Dermis blood vessel endothelial cell (primary cell): ENCODE measurements at places on chromosomes 11 and 22. TPM values are rescaled to one million over a fixed set of nuclear protein-coding genes. Genes with fewer than 3 reads are reported as not detected.
A peak's percentile ranks its signal among the peaks of the same experiment; 100 is the strongest.

The MAJIN gene
- 0.17 TPM in 1 of 2 replicates, not detected in the other for total RNA-seq

The PAAF1 gene
- 8.2 and 10.6 TPM in 2 replicates for total RNA-seq

The OR51B5 gene
- total RNA-seq, result not detected in 2 replicates

The HTR3A gene
- total RNA-seq, result not detected in 2 replicates

The AP5B1 gene
- 11.6 and 13.8 TPM in 2 replicates for total RNA-seq

The SCGB1C1 gene
- total RNA-seq, result not detected in 2 replicates

The P2RX3 gene
- total RNA-seq, result not detected in 2 replicates

DNA sequence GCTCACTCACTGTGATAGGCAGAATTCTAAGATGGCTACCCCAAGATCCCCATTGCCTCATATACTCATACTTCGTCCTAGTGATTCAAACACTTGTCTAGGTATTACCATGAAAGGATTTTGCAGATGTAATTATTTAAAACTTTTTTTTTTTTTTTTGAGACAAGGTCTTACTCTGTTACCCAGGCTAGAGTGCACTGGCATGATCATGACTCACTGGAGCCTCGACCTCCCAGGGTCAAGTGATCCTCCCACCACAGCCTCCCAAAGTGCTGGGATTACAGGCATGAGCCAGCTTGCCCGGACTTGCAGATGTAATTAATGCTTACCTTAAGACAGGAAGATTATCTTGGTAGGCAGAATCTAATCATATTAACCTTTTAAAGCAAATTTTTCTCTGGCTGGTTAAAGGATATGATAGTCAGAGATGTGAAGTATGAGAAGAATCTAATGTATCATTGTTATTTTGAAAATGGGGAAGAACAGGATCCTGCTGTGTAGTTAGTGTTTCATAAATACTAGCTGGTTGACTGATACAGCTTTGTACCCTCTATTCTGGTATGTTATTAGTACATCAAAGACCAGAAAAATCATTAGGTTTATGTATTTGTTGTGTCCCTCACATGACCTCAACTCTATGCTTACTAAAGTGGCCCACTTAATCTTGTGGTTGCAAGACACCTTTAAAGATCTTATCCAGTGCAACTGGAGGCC, 35.5 kb downstream of the C2CD3 start:
- DNase-seq, result no peak

DNA sequence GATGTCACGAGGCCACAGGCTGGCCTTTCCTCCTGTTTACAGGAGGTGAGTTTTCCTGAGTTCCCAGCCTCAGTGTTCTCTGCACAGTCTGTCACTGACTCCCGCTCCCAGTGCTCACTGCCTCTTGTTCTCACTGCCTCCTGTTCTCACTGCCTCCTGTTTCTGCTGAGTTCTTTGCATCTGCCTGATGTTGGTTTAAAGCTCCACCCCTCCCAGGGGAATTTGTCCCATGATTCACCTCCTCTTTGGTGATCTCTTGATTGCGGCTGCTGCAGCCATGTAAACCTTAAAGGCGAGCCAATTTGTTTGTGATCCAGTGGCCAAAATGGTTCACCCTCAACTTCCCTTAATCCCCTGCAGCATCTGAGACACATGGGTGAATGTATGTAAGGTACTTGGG, 6.0 kb upstream of the TUBA8 start:
- DNase-seq, result peak; percentile 36

- DNase-seq, result no peak
These were observed 39.0 kb downstream of the OTOG start for GRCh38 chr11:17585911-17586695.

DNA sequence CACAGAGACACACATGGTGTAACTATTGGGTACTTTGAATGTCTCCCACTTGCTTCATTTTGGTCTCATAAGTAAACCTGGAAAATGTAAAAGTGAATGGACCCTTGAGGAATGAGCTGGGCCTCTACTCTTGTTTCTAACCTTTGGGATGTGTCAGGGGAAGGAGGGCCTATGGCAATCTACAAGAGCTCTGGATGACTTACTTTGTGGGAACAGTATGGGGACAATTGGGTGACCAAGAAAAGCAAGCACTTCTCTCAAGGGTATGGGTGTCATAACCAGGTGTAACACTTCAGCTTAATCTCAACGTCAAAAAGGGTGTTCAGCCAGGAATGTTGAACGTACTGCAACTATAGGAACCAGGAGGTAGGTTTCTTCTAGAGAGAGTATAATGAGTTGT, 144.0 kb downstream of the OPCML start:
- no peak for DNase-seq

- no peak for DNase-seq
These were observed 89.5 kb upstream of the DBX1 start for GRCh38 chr11:20249796-20250195.

- peak; percentile 72 for DNase-seq
These were observed 45.7 kb downstream of the CYTH4 start for GRCh38 chr22:37328017-37328416.

- DNase-seq, result no peak
These were observed 50.1 kb downstream of the SGSM3 start for GRCh38 chr22:40420341-40421081.
